ENCODE measurements at places on chromosomes 1 and 21. TPM values are rescaled to one million over a fixed set of nuclear protein-coding genes. Genes with fewer than 3 reads are reported as not detected.
A peak's percentile ranks its signal among the peaks of the same experiment; 100 is the strongest.

Gene TMEM240
- not detected for total RNA-seq

Gene RHBG
- not detected for total RNA-seq

GRCh38 chr1:221840511-221841243 lies 98.8 kb upstream of the DUSP10 start:
- peak; percentile 77 for DNase-seq

- no peak for DNase-seq
Observed at GRCh38 chr1:228139406-228139930, 611 bp upstream of the GUK1 start.

Data from Caki2 (cell line).